Karpas-422 (cell line): ENCODE measurements at places on chromosomes 1 and 21. TPM values are rescaled to one million over a fixed set of nuclear protein-coding genes. Genes with fewer than 3 reads are reported as not detected.

DNA sequence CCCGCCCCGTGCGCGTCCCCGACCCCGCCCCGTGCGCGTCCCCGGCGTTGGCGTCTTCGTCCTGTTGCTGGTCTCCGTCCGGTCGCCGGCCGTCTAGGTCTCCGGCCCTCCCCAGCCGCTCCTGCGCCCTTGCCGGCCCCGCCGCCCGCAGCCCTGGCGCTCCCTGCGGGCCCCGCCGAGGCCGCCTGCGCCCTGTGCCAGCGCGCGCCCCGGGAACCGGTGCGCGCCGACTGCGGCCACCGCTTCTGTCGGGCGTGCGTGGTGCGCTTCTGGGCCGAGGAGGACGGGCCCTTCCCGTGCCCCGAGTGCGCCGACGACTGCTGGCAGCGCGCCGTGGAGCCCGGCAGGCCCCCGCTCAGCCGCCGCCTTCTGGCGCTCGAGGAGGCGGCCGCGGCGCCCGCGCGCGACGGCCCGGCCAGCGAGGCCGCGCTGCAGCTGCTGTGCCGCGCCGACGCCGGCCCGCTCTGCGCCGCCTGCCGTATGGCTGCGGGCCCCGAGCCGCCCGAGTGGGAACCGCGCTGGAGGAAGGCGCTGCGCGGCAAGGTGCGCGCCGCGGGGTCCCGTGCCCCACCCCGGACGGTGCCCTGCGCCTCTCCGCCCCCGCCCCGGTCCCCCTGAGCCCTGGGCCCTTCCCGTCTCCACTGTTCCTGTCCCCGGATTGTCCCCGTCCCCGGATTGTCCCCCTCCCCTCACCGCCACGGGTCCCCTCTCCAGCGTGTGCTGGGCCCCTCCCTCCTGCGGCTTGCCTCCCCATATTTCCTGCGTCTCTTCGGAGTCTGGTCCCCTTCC, at the start of gene RNF187:
Gene RNF187, plus strand, starts transcription at position 47 of the 789 bp plus-strand sequence.
- H3K4me3 ChIP-seq, result peak within 1 kb of the TSS; percentile 100
- H3K27ac ChIP-seq, result peak within 1 kb of the TSS; percentile 98
- H3K27me3 ChIP-seq, result no peaks in the 10 kb centered on the region
- H3K36me3 ChIP-seq, result peaks cover 22% of the 10 kb centered on the region
- DNase-seq, result peak; percentile 81
- peaks cover 39% of the 10 kb centered on the region for H3K4me1 ChIP-seq

DNA sequence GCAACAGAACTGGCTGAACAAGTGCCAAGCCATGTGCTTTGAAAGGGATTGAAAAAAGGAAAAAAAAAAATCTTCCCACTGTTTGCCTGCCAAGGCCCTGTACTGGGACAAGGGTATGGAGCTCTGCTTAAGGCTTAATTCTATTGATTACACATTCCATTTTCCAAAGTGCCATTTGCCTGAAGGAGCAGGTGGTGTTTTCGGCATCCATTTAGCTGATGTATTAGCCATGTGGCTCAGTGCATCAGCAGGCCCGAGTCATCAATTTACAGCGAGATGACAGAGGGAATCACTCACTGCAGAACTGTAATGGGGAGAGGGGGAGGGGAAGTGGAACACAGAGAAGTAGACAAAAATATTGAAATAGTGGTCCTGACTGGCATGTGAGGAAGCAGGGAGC, 144.2 kb upstream of the BEND5 start:
- no peak overlapping the region for H3K4me3 ChIP-seq
- no peak overlapping the region for H3K27ac ChIP-seq
- no peak for DNase-seq
- no peaks in the 10 kb centered on the region for H3K4me1 ChIP-seq
- H3K27me3 ChIP-seq, result no peaks in the 10 kb centered on the region
- H3K36me3 ChIP-seq, result no peaks in the 10 kb centered on the region

- H3K27me3 ChIP-seq, result no peaks in the 10 kb centered on the region
- peak overlapping the region; percentile 33; the same call in 1 of the 2 replicates for H3K27ac ChIP-seq
- peaks cover 39% of the 10 kb centered on the region for H3K4me1 ChIP-seq
- H3K36me3 ChIP-seq, result peaks cover 16% of the 10 kb centered on the region; the same call in 1 of the 2 replicates
- peak; percentile 56 for DNase-seq
Observed at GRCh38 chr1:88730132-88730675, 46.1 kb downstream of the PKN2 start.

DNA sequence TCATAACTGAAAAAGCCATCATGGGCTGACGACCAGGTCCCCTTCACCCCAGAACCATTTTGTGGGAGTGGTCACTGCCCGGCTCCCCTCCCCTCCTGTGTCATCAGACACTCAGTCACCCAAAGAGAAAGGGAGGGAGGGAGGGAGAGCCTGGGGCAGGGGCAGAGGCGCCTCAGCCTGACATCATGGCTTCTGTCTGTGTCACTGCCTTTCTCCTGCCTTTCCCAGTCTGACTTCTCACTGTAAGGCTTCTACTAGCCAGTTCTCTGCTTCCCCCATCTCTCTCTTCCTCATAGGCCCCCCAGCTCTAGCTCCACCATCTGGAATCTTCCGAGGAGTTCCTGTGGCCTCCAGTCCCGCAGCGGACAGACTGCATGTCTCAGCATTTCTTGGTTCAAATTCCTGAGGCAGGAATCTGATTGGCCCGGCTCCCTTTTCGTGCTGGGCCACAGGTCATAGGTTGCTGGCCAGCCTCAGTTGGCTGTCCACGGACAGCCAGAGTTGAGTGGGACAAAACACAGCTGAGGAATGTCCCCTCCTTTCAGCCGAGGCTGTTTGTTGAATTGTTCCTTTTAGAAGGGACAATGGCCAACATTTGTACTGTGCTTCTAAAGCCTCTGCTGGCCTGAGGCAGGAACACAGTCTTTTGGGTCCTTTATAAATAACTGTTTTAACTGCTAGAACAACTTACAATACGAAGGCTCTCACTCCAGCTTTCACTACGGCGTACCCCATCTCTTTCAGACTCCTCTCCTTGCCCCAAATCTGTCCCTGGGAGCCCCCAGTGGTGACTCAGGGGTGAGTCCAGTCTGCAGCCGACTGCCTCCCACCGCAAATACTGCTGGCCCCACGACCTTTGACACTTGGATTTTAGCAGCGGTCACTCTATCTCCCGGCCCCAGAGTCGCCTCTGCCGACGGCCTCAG, 18.7 kb upstream of the KANK4 start:
- H3K27ac ChIP-seq, result no peak overlapping the region
- DNase-seq, result no peak
- H3K4me1 ChIP-seq, result no peaks in the 10 kb centered on the region
- no peaks in the 10 kb centered on the region for H3K27me3 ChIP-seq

GRCh38 chr1:198498881-198499280, 41.6 kb downstream of the ATP6V1G3 start:
- H3K4me3 ChIP-seq, result no peak overlapping the region
- peaks cover 75% of the 10 kb centered on the region for H3K36me3 ChIP-seq
- H3K27ac ChIP-seq, result peak overlapping the region; percentile 76
- no peak for DNase-seq

DNA sequence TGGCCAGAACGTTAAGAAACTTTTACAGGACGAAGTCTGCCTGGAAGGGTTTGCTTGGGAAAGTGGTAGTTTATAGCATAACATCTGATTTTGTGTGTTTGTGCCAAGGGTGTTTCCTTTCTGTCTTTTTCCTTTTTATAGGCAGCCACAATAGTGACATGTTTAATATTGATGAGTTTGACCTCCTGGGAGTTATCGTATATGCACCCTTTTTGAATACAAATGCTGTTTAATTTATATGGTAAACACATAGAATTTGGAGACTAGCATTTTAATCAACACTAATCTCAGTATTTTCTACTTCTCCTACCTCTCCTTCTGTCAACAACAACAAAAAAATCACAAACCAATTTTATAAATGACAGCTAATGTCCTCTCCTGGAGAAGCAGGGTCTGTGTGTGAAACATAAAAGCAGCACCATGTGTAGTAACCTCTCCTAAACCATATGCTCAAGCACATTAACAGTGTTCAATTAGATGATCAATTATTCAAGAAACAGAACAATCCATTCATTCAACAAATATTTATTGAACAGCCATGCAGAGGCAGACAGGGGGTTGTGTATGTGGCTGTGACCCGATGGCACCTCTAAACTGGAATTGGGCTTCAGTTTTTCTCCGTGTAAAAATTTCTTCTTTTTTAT, 604 bp upstream of the FMN2 start:
- no peaks in the 10 kb centered on the region for H3K36me3 ChIP-seq
- H3K4me3 ChIP-seq, result no peak overlapping the region
- no peak for DNase-seq
- H3K4me1 ChIP-seq, result no peaks in the 10 kb centered on the region

- H3K4me3 ChIP-seq, result peak overlapping the region; percentile 29; the same call in 1 of the 2 replicates
- no peak overlapping the region for H3K27ac ChIP-seq
- H3K4me1 ChIP-seq, result peaks cover 45% of the 10 kb centered on the region
- no peaks in the 10 kb centered on the region for H3K27me3 ChIP-seq
- DNase-seq, result no peak
- no peaks in the 10 kb centered on the region for H3K36me3 ChIP-seq
Observed at GRCh38 chr21:38984982-38985567, 179.3 kb downstream of the ETS2 start.

- H3K4me3 ChIP-seq, result no peak overlapping the region
- no peaks in the 10 kb centered on the region for H3K27me3 ChIP-seq
- no peak overlapping the region for H3K27ac ChIP-seq
- H3K4me1 ChIP-seq, result no peaks in the 10 kb centered on the region
Observed at GRCh38 chr1:24294228-24294672, 24.9 kb upstream of the GRHL3 start.

DNA sequence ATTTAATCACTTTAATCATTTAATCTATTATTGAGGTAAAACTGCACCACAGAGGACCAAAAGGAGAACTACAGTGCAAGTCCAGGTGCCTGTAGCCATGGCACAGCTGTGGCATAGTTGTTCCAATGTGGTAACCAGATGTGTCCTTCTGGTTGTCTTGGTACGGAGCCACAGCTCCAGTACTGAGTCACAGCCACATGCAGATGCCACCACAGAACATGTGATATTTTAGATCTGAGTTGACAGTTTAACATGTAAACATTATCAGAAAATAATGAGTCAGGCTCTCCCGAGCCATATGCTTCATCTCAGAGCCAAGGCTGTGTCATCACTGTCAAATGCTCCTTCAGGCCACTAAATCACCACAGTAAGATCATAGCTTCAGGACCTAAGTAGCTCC, 56.4 kb upstream of the RGS7 start:
- no peaks in the 10 kb centered on the region for H3K36me3 ChIP-seq
- H3K27me3 ChIP-seq, result no peaks in the 10 kb centered on the region
- H3K4me1 ChIP-seq, result no peaks in the 10 kb centered on the region
- DNase-seq, result no peak
- H3K27ac ChIP-seq, result no peak overlapping the region
- no peak overlapping the region for H3K4me3 ChIP-seq

DNA sequence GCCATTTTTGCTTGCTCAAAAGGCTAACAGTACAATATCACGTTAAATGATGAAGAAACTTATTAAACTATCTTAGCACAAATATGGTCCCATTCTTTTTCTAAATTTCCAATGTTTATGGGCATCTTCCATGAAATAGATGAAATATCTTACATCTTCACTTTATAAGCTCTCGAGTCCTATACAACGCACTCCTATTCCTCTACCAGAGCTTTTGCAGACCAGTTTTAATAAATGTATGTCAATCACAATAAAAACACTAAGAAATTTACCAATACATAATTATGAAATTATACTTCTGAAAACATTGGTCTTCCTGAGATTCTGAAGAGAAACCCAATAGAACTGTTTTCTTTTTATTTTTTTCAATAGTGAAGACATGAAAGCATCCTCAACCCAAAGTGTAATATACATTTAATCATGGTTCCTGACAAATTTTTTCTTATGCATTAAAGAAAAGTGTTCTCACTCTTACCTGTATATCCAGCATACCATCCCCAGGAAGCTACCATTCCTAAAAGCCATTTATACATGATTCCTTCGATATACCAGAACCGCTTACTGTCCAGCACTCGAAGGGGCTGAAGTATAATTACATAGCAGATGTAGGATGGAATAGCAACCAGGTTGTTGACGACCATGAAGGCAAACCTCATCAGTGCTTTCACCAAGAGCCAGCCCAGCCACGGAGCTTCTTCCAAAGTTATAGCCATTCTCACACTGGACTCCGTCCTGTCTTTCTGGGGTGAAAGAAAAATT, 1.8 kb downstream of the LPGAT1 start:
- no peaks in the 10 kb centered on the region for H3K27me3 ChIP-seq
- peak overlapping the region; percentile 84 for H3K4me3 ChIP-seq
- H3K4me1 ChIP-seq, result peaks cover 49% of the 10 kb centered on the region
- H3K36me3 ChIP-seq, result no peaks in the 10 kb centered on the region

GRCh38 chr1:215132156-215132555, 49.6 kb downstream of the KCNK2 start:
- no peaks in the 10 kb centered on the region for H3K27me3 ChIP-seq
- no peaks in the 10 kb centered on the region for H3K36me3 ChIP-seq
- H3K4me1 ChIP-seq, result no peaks in the 10 kb centered on the region
- H3K4me3 ChIP-seq, result no peak overlapping the region
- H3K27ac ChIP-seq, result no peak overlapping the region

GRCh38 chr1:201288765-201289164, 5.5 kb downstream of the PKP1 start:
- no peaks in the 10 kb centered on the region for H3K27me3 ChIP-seq
- no peak overlapping the region for H3K27ac ChIP-seq
- no peak for DNase-seq
- H3K4me3 ChIP-seq, result no peak overlapping the region
- H3K36me3 ChIP-seq, result no peaks in the 10 kb centered on the region

- H3K4me3 ChIP-seq, result no peak overlapping the region
- DNase-seq, result no peak
- H3K4me1 ChIP-seq, result peaks cover 20% of the 10 kb centered on the region
- no peak overlapping the region for H3K27ac ChIP-seq
Observed at GRCh38 chr1:15513919-15514318, 10.1 kb downstream of the CASP9 start.

GRCh38 chr1:166233750-166234366, 67.1 kb upstream of the FAM78B start:
- H3K27me3 ChIP-seq, result no peaks in the 10 kb centered on the region
- no peaks in the 10 kb centered on the region for H3K36me3 ChIP-seq
- no peak overlapping the region for H3K27ac ChIP-seq
- H3K4me1 ChIP-seq, result no peaks in the 10 kb centered on the region

DNA sequence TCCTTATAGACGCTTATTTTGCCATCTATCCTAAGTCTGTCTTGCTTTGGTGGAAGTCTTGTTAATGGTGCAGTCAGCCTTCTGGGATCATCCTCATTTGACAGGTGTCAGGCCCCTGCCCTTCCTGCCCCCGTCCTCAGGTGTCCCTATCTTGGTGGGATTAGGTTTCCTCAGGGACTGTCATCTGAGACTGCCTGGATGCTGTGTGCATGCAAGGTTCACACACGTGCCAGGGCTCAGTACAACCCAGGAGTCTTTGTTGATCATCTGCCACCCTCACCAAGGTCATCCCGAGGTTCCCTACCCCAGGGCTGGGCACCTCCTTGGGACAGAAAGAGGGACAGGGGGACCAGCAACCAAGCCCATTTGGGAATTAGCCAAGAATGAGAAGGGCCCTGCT, 18.0 kb downstream of the PADI2 start:
- H3K27me3 ChIP-seq, result no peaks in the 10 kb centered on the region
- H3K4me1 ChIP-seq, result no peaks in the 10 kb centered on the region
- DNase-seq, result no peak

FCRL2 gene
- 136 and 168 TPM in 2 replicates for total RNA-seq

DENND2C gene
- 0.11 and 0.60 TPM in 2 replicates for total RNA-seq

OLIG2 gene
- total RNA-seq, result not detected in 2 replicates

GABRD gene
- total RNA-seq, result not detected in 2 replicates

ZNF648 gene
- not detected in 2 replicates for total RNA-seq

ZDHHC18 gene
- 25.1 and 31.0 TPM in 2 replicates for total RNA-seq

GSTM5 gene
- total RNA-seq, result not detected in 2 replicates

IVL gene
- total RNA-seq, result not detected in 2 replicates
